ENCODE measurements at places on chromosomes 16 and 17. TPM values are rescaled to one million over a fixed set of nuclear protein-coding genes. Genes with fewer than 3 reads are reported as not detected.

HOXB1 gene
- total RNA-seq, result not detected

CCDC78 gene
- total RNA-seq, result not detected

PRDM7 gene
- not detected for total RNA-seq

PPM1E gene
- 0.47 TPM for total RNA-seq
